NCI-H1417 (cell line): ENCODE measurements at places on chromosomes 6 and 20.

DNA sequence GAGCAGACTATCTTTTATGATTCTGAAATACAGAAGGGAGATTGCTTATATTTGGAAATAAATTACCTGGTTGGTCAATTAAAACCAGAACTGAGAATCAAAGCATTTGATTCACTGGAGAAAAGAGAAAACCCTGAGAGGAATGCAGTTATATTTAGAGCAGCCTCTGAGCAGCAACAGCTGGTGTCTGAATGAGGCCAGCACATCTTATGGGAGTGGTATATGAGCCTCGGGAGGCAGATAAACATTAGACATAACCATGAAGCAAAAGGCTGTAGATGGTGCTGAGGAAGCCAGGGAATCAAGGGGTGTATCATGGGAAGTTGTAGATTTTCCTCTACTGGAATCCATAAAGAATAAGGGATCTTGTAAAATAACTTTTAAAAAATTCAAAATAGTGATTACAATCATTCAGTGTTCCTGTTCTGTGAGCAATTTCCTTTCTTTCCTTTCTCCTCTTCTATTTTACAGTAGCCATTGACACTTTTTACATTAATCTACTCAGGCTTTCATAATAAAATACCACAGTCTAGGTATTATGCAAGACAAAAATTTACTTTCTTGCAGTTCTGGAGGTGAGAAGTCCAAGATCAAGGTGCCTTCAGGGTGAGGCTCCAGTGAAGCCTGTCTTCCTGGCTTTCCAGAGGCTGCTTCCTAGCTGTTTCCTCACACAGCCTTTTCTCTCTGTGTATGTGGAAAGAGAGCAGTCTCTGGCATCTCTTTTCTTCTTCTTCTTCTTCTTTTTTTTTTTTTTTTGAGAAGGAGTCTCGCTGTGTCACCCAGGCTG is 32.8 kb upstream of the ENPP5 start:
- DNase-seq, result no peak

GRCh38 chr20:50338479-50339391 is 148.1 kb downstream of the CEBPB start:
- no peak for DNase-seq

- no peak for DNase-seq
Measured at GRCh38 chr6:61558796-61559195, 727.2 kb downstream of the KHDRBS2 start.

DNA sequence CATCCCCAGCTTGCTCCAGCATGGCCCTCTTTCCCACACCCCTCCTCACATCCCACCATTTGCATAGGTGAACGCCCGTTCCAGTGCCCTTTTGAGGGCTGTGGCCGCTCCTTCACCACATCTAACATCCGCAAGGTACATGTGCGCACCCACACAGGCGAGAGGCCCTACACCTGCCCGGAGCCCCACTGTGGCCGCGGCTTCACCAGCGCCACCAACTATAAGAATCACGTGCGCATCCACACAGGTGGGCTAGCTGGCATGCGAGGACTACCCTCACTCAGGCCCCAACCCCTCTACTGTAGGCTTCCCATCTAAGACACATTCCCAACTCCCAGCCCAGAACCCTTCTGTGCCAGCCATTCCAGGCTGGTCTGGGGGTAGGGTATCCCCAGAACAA is 6.1 kb upstream of the DEF6 start:
- no peak for DNase-seq

- no peak for DNase-seq
Measured at GRCh38 chr20:46930640-46931339, 36.1 kb downstream of the EYA2 start.
